Activated CD8-positive, alpha-beta memory T cell treated with anti-CD3 and anti-CD28 coated beads, Interleukin-2, amount 10 ng/mL, durations not matched to agents 7 days and 5 days (primary cell): ENCODE measurements at places on chromosomes 6 and 20.

DNA sequence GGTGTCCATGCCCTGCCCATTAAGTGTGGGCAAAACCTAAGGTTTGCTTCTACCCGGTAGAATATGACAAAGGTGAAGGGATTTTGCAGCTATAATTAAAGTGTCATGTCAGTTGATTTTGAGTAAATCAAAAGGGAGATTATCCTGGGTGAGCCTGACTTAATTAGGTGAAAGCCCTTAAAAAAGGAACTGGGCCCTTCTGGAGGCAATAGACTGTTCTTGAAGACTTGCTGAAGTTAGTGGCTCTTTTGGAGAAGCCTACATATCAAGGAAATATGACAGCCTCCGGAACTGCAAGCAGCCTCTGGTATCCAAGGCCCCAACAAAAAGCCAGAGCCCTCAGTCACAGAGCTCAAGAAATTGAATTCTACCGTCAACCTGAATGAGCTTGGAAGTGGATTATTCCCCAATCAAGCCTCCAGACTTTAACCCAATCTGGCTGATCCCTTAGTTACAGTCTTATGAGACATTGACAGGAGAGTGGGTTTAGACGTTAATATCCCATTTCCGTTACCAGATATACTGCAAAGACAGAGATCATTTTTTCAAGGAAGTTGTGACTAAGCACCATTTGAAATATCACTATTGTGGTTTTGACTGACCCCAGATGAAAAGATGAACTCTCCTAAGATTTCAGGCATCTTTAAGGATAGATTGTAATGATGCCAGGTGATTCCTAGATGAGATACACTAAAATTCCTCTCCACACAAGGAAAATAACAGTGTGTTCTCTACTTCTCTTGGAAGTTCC lies 303.4 kb downstream of the PLCB1 start:
- DNase-seq = no peak

GRCh38 chr6:163416557-163417253 lies 2.2 kb downstream of the QKI start:
- DNase-seq = no peak

DNA sequence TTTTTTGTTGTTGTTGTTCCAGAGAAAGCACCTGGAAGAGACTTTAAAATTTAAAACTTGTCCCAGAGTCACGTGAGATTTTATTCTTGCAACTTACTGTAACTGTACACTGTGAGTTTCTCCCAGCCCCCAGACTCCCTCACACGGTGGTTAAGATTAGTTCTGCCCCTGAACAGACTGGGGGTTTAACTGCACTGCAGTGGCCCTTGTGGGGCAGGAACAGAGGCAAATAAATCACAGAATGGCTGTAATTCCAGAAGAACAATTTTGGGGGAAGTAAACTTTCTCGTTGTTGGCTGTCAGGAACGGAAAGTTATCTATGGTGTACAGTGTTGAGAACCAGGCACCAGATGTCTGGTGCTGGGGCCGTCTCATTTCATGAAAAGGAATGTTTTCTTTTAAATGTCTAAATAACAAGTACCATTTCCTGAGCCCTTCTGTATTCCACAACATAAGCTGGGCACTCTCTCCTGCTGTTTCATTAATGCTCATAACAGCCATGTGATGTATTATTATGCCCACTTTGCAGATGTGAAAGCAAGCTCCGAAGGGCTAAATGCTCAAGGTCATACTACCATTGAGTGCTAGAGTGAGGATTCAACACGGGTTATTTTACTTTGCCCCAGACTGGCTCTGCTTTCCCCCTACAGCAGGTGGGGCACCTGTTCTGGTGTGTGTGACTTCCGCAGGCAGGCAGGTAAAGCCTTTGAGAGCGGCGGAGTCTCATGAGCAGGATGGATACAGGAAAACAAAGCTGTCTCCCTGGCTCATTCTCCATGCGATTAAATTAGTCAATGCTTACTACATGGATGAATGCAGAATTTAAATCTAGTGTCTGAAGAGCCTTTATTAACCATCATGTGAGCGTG lies 30.5 kb downstream of the CNKSR3 start:
- no peak for DNase-seq

- DNase-seq = no peak
Observed at GRCh38 chr20:43959079-43959919, 44.6 kb downstream of the TOX2 start.

DNA sequence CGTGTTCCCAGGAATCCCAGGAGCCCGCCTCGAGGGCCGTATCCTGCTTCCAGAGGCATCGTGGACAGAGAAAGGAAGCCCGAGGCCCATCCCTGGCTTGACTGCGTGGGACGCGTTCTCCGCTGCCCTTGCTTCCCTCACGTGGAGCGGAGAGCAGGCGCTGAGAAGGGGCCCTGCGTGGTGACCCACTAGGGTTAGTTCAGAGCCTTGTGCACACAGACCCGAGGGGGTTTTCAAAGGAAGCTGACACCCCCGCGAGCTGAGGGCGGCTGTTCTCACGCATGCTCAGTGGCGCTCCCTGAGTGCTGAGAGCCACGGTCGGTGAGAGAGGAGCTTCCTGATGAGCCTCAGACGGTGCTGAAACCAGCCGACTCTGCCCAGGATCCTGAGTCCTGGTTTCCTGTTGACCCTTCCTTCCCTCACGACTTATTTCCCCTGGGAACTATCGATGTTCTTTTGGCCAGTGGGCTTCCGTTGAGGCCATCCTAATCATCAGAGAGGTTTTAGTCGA lies 28.9 kb upstream of the CCR6 start:
- peak; percentile 84 for DNase-seq
